Naive B cell (primary cell): ENCODE measurements at places on chromosomes 3 and 15.
A peak's percentile ranks its signal among the peaks of the same experiment; 100 is the strongest.

DNA sequence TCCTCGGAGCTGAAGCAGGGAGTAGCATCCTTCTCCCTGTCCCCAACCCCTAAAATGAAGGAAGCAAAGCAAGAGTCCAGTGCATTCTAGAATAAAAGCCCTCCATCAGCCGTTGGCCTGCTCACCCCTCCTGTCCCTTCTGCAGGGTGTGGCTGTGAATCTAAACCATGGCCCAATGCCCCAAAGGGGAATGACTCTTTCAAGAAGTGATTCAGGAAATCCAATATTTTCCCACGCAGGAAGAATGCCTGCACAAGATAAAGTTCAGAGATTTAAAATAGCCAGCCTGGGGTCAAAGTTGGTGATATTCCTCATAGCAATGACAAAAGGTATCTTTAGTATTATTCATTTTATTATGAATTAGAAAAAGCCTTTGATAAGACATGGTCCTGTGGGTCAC lies 38.5 kb downstream of the SLCO2A1 start:
- no peak overlapping the region for H3K27ac ChIP-seq
- H3K36me3 ChIP-seq = no peaks in the 10 kb centered on the region
- no peak for DNase-seq
- no peak overlapping the region for H3K4me3 ChIP-seq

DNA sequence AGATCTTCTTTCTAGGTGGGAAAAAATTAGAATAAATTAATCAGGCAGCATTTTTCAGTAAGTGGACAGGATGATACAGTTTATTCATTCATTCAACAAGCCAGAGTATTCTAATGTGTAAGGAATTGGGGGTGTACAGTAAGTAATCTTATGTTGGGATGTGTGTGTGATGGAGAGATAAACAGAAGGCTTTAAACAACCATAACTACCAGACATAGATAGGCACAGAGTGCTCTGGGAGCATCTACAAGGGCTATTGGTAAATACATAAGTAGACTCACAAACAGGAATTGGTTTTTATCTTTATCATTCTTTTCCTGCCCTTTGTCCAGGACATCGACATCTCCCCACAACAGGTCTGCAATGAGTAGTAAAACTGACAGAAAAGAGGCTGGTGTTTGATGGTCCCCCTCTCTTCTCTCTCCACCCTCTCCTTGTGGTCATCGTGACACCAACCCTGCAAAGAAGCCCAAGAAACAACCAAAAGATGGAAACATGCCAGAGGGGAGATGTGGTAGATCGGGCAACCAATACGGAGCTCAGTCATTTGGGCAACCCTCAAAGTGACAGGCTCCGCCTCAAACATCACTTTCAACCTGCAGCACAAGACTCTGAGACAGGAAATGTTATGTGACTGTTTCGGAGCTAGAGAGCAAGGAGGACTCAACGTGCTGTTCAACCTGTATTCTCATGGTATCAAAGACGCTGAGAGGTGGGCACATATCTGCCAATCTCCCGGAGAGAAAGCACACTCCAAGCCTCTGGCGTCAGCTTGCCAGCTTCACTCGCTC lies 28.7 kb upstream of the B3GNT5 start:
- no peak overlapping the region for H3K4me3 ChIP-seq
- H3K27ac ChIP-seq = no peak overlapping the region
- peaks cover 3% of the 10 kb centered on the region for H3K4me1 ChIP-seq
- no peak for DNase-seq
- peaks cover 24% of the 10 kb centered on the region for H3K27me3 ChIP-seq

DNA sequence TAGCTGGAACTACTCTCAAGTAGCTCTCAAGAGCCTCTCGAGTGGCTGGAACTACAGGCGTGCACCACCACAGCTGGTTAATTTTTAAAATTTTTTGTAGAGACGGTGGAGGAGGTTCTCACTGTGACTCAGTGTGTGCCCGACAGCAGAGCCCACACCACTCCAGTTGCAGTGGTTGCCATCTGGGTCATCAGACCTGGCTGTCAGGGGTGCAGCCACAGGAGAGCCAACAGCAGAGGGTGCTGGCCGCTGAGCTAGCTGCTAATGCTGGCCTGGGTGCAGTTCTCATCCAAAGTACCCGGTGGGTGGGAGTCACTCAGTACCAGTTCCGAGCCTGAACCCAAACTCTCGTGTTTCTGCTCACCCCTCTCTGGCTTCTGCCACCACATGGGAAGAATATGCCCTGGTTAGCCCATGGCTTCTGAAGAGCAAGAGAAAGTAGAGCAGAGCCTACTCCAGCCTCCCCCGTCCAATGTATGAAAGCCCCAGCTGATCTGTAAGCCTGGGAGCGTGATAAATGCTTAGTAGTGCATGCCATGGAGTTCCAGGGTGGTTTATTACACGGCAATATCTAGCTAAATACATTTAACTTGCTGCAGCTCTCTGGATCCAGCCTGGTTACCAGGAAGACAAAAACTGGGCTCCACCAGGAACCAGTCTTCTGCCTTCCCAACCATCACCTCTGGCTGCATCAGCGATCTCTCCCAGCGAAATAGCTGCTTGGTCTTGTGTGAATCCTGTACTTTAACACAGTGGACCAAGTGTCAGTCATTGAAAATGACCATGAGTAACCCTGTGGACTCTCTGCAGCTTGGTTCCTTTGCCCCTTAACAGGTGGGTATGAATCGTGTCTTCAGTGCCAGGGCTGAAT lies 17.1 kb downstream of the UMPS start:
- no peaks in the 10 kb centered on the region for H3K4me1 ChIP-seq
- DNase-seq = no peak
- no peak overlapping the region for H3K4me3 ChIP-seq
- H3K36me3 ChIP-seq = no peaks in the 10 kb centered on the region
- no peaks in the 10 kb centered on the region for H3K27me3 ChIP-seq

- no peak overlapping the region for H3K4me3 ChIP-seq
- DNase-seq = no peak
- H3K27me3 ChIP-seq = no peaks in the 10 kb centered on the region
- no peaks in the 10 kb centered on the region for H3K36me3 ChIP-seq
- no peak overlapping the region for H3K27ac ChIP-seq
- H3K4me1 ChIP-seq = peaks cover 10% of the 10 kb centered on the region
Observed at GRCh38 chr3:23885210-23885609, 31.6 kb downstream of the NKIRAS1 start.

- no peaks in the 10 kb centered on the region for H3K27me3 ChIP-seq
- DNase-seq = peak; percentile 63
- peak overlapping the region; percentile 77 for H3K4me3 ChIP-seq
- peak overlapping the region; percentile 95 for H3K27ac ChIP-seq
Observed at GRCh38 chr3:187978433-187979011, 175.4 kb upstream of the LPP start.

DNA sequence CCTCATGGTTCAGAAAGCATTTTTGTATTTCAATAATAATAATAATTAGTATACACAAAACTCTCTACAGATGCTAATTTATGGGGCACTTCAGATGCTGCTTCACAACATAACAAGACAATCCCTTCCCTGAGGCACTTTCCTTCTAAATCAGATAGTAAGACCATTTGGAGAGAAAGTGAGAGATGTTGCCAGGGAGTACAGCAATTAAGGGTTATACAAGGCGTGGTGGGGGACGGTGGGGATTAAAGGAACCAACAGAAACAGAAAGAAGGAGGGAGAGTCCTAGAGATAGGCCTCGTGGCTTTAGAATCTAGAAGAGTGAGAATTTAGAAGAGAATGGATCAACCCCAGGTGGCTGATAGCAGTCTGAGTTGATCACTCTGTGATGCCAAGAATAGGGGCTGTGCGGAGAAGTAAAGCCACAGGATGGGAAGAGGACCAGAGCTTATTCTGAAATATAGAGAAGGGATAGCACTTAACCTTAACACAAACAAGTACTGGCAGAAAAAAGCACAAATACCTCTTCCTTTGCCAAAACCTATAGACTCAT lies 76.9 kb downstream of the ETFA start:
- no peaks in the 10 kb centered on the region for H3K27me3 ChIP-seq
- no peak overlapping the region for H3K27ac ChIP-seq
- H3K4me3 ChIP-seq = no peak overlapping the region
- no peak for DNase-seq
- H3K4me1 ChIP-seq = no peaks in the 10 kb centered on the region

DNA sequence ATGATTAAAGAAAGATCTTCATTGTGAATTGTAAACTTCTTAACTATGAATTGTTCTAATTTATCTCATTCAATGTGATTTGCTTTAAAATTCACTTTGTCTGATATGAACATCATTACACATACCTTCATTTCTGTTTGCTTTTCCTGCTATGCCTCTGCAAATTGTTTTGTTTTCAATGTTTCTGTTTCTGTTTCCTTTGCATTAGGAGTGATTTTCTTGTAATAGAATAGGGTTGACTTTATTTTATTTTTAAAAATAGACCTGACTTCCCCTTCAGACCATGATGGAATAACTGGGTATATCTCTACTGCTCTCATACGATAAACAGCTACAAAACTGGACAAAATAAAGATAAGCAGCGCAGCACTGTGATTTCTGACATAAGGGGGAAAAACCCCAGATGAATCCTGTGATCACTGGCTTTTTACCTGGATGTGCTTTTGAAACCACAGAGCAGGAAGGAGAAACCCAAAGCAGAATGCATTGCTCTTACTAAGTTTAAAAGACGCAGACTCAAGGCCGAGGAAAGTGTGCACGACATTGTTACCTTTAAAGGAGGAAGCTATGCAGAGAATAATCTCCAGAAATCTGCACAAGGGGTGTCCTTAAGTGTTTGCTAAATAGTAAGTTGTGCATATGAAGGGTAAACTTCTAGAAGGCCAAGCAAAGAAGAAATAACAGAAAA lies 420.2 kb downstream of the TBC1D5 start:
- peak overlapping the region; percentile 69 for H3K27ac ChIP-seq
- H3K4me3 ChIP-seq = peak overlapping the region; percentile 41
- peaks cover 32% of the 10 kb centered on the region for H3K4me1 ChIP-seq

DNA sequence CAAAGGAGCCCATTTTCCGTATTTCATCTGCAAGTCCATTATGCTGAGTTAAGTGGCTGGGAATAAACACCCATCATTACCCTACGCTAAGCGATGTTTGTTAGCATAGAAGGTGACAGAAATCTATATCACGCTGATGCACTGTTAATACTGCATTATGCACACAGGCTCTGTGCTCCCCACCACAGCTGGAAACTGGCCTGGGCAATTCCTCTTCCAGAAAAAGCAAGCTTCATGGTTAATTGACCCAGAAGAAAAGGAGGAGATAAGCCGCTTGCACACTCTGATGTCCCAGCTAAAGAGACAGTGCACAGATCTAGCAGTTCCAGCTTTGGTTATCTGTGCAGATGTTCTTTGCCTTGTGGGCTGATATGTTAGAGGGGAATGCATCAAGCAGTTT lies 232.6 kb downstream of the NTRK3 start:
- no peak for DNase-seq
- peaks cover 5% of the 10 kb centered on the region for H3K27me3 ChIP-seq
- H3K4me1 ChIP-seq = no peaks in the 10 kb centered on the region

DNA sequence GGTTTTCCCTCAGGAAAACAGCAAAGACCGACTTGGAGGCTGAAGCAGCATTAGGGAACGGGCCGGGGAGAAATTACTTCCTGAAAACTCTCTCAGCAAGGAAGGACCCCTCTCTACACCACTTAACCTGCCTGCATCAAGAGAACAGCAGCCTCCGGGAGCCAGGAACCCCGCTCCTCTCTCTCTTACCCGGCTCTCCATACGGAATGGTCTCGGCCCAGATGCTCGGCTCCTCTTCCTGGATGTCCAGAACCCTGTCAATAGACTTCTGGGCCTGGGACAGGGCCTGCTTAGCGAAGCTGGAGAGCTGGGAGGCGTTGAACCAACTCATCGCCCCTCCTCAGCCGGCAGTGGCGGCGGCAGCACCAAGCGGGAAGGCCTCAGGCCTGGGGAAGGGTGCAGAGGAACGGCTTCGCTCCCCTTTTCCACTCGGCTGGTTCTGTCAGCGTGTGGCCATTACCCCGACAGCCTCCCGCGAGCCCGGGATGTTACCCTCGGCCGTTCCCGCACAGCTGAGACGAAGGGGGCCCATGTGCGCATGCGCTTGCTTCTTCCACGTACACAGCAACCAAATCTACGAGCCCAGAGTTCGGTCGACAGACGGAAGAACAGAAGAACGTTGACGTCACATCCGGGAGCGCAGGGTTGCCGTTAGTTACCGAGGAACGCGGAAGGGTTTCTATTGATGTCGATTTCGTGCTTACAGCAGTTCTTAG lies at the start of gene TMF1:
TMF1 (minus strand) TSS at position 578 of the 716 bp plus-strand sequence; CDS start at position 331, 247 bp downstream.
- no peaks in the 10 kb centered on the region for H3K27me3 ChIP-seq
- peaks cover 35% of the 10 kb centered on the region for H3K4me1 ChIP-seq
- peak within 1 kb of the TSS; percentile 97 for H3K4me3 ChIP-seq
- peaks cover 18% of the 10 kb centered on the region for H3K36me3 ChIP-seq

DNA sequence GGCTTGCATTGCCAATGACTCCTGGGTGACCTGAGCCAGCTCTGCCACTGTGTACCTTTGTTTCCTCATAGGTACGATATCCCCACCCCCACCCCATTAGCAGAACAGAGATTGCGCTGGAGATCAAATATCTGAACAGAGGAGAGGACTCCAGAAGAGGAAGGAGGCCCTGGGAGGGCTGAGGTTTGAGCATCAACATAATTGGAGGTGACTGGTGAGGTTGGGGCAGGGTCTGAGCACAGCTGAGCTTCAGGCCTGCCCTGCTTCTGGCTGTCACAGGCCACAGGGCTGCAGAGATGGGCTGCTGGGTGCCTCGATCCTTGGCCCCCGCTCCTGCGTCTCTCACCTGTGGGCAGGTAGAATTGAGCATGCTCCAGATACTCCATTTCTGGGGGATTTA lies 21.3 kb upstream of the CACNA2D2 start:
- H3K4me3 ChIP-seq = no peak overlapping the region
- no peak for DNase-seq
- H3K27ac ChIP-seq = no peak overlapping the region
- H3K36me3 ChIP-seq = no peaks in the 10 kb centered on the region
- H3K27me3 ChIP-seq = peaks cover 43% of the 10 kb centered on the region
- H3K4me1 ChIP-seq = peaks cover 2% of the 10 kb centered on the region

- DNase-seq = no peak
- H3K27me3 ChIP-seq = no peaks in the 10 kb centered on the region
- H3K4me3 ChIP-seq = no peak overlapping the region
- H3K27ac ChIP-seq = no peak overlapping the region
Observed at GRCh38 chr15:85137489-85138168, 156.0 kb downstream of the PDE8A start.

- H3K4me3 ChIP-seq = no peak overlapping the region
- DNase-seq = no peak
- no peaks in the 10 kb centered on the region for H3K4me1 ChIP-seq
- H3K36me3 ChIP-seq = no peaks in the 10 kb centered on the region
- H3K27ac ChIP-seq = no peak overlapping the region
- no peaks in the 10 kb centered on the region for H3K27me3 ChIP-seq
Observed at GRCh38 chr3:53140847-53141845, 10.9 kb upstream of the RFT1 start.

DNA sequence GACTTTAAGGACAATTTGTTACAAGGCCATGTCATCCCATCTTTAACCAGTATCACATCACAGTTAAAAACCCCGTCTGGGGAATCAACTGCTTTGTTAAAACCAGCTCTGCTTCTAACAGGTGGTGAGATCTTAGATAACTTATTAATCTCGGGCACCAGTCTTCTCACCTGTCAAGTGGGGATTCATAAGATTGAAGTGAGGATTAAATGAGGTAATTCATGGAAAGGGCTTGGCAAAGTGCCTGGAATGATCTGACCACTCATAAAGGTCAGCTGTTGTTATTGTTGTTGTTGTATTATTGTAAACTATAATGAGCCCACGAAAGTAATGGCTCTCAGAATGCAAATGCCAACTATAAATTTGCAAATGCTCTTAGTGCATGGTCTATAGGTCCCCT lies 30.1 kb upstream of the SLC24A5 start:
- no peak overlapping the region for H3K27ac ChIP-seq
- DNase-seq = no peak
- no peaks in the 10 kb centered on the region for H3K36me3 ChIP-seq
- H3K4me1 ChIP-seq = no peaks in the 10 kb centered on the region
- no peak overlapping the region for H3K4me3 ChIP-seq
